Activated T-cell treated with anti-CD3 and anti-CD28 coated beads, Interleukin-2, amount 50 U/mL, for 1 hour (primary cell): ENCODE measurements at places on chromosomes 7 and 10.

DNA sequence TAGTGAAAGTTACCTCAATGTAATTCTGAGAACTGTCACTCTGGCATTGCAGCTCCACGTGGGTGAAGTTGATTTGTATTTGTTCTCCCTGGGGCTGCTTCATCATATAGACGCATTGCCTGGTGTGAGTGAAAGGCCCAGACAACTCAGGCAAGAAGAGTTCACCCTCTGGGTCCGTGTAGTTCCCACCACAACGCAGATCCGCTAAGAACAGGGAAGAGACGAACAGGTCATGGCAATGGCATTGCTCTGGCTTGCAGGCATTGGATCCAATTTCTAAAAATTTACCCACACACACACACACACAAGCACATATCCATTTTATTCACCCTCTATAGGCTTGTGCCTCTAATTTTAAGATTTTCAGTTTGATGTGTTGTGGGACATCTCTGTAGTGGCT lies 45.4 kb downstream of the CUBN start:
- no peak for DNase-seq

DNA sequence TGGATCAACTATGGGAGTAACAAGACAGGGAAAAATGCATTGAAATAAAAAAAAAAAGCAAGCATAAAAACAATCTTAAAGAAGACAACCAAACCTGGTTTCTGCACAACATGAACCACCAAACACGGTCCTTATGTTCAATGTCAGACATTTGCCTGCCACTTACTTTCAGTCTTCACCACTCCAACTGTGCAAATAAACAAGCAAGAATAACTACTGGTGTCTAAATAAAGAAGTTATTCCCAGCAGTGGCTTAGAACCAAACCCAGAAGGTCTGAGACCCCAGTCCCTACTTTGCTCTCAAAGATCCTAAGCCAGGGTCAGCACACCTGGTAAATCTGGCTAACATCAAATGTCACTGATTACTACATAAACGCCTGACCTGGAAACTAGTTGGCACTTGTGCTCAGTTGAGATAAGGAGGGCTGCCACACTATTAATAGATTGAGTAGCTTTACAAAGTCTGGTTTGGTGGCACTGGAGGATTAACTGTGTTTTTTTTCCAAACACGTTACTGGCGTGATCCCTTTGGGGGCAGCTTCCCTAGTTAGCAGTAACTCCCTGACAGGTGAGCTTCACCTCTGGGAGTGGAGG lies 62.7 kb upstream of the ABLIM1 start:
- no peak for DNase-seq

DNA sequence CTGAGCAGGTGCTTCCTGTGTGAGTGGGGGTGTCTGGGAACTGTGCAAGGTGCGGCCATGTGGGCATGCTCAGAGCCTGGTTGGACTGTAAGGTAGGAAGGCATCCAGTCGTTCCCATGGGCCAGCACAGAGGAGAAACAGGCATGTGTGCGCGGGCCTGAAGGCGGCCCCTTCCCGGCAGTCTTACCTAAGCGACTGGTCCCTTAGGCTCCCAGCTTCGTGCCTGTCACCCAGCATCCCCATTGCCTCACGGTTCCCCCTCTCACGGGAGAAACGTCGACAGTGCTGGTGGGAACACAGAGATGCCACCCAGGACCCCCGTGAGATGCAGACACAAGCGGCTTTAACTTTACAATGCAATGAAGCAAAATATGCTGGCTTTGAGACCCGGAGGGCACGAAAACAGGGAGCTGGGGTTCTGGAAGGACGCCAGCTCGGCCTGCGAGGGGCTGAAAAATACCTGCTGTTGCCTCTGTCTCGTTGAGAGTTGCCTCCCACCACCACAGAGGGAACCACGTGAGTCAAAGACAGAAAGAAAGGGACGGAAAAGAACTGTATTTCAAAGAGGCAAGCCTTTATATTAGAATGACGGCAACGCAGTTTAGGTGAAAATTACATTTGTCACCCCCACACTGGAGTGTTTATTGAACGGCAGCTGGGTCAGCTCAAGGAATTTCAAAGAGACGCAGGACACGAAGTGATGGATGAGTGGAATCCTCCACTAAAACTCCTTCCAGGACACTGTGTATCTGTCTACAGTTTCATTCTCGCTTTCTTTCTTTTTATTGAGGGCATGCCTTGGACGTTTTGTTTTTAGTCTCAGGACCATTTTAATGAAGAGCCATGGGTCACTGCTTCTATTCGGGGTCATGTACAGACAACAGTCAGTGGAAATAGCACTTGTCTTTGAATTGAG lies 128.4 kb downstream of the DNAJB6 start:
- no peak for DNase-seq

DNA sequence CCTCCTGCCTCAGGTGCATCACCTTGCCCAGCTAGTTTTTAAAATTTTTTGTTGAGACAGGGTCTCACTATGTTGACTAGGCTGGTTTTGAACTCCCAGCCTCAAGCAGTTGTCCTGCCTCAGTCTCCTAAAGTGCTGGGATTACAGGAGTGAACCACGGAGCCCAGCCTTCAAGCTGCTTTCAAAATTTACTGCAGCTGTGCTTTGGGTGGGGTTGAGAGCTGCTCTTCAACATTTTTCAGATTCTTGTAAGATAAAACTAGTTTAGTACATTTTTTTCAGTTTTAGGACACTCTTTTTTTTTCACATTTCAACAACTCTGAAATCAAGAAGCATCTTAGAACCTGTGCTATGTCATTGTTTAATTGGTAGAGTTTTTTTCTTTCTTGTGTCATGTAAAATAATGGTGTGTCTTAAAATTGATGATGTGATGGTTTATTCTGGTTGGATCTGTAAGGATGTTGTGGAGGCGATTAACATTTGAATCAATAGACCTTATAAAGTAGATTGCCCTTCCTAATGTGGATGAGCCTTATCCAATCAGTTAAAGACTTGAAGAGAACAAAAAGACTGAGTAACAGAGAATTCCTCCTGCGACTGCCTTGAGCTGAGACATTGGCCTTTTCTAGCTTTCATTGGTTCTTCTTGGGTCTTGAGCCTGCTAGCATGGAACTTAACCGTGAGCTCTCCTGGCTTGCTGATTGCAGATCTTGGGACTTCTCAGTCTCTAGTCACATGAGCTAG lies 13.5 kb downstream of the PLEKHA8 start:
- no peak for DNase-seq

DNA sequence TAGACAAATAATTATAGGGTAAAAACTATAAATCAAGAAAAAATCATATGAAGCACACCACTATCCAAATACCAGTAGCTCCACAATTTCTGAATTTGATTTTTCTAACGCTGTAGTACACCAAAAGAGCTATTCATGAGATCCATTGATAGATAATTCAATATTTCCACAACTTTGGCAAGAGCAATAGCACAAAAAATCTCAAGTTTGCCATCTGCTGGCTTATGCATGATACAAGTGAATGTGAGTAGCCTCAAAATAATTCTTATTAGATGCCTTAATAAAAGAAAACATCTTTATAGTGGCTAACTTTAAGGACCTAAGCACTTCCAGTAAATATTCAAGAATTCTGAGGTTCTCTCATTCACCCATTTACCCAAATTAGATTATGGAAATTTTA lies 2.2 kb upstream of the TMEM196 start:
- no peak for DNase-seq

GRCh38 chr10:49385939-49386922 lies 9.7 kb downstream of the DRGX start:
- DNase-seq: no peak

GRCh38 chr7:18003286-18003994 lies 24.2 kb downstream of the PRPS1L1 start:
- no peak for DNase-seq

GRCh38 chr10:16231734-16232435 lies 204.9 kb upstream of the PTER start:
- DNase-seq: no peak

GRCh38 chr10:131766096-131766495 lies 134.7 kb upstream of the PPP2R2D start:
- DNase-seq: no peak

DNA sequence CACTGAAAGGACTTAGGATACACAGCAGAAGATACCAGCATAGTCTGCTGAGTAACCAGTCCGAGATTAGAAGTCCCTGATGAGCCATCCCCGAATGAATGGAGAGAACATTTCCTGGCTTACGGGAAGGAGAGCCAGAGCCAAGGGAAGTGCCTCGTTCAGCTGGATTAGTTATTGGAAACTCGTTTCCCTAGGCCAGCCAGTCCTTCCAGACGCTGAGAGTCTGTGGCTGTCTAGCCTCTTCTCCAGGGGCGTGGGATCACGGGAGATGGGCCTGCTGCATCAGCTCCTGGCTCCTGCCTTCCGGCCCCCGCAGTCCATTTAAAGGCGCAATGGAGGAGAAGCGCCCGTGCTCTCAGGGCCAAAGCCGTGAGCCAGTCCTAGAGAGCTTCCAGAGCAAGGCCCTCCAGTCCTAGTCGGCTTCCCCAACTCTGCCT lies 712.8 kb downstream of the PARD3 start:
- no peak for DNase-seq

GRCh38 chr7:124764847-124765400 lies 668 bp downstream of the GPR37 start:
- DNase-seq: peak; percentile 22

DNA sequence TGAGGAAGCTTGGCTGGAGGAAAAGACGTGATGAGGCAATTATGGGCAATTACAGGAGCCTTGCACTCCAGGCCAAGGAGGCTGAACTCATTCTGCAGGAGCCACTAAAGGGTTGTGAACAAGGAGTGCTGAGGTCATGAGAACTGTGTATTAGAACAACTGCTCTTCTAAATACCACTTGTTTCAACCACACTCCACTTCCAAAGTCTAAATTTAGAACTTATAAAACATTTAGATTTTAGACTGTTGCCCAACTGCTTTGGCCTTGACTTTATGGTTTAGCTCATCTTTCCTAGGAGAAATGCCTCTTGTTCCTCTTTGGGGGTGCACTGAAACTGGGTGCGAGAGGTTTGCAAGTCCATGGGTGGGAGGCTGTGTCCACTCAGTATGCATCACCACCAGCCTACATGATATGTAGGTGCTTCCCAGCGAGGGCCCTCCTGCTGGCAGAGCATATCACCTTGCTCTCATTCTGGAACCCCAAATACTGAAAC lies 199.7 kb upstream of the AOAH start:
- DNase-seq: no peak

DNA sequence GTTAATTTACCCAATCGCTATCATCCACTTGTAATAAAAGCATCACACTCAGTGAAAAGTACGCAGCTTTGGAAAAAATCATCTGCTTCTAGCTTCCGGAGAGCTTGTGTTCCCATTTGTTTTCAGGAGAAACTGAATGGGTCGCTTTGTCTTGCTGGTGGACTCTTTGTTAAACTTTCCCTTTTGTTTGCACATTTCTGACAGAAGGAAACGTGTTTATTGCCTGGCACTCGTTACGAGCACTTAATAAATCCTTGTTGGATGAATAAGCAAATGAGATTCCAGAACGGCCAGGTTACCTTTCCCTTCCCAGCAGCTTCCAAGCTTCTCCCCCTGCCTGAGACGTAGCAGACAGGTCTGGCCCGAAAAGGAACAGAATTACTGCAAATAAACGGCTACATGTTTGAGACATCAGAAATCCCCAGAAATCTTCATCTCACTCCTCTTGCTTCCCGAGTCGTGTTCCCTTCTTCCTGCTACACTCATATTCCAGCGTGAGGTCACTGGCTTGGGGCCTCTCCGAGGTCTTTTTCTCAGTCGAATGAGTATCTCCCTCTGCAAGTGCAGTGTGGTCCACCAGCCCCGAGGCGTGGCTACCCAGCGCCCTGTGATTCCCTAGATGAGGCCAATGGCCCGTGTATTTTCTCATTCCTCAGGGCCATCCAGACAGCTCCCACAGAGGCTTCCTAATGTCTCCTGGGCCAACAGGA lies 167.2 kb downstream of the FRMD4A start:
- DNase-seq: no peak

DNA sequence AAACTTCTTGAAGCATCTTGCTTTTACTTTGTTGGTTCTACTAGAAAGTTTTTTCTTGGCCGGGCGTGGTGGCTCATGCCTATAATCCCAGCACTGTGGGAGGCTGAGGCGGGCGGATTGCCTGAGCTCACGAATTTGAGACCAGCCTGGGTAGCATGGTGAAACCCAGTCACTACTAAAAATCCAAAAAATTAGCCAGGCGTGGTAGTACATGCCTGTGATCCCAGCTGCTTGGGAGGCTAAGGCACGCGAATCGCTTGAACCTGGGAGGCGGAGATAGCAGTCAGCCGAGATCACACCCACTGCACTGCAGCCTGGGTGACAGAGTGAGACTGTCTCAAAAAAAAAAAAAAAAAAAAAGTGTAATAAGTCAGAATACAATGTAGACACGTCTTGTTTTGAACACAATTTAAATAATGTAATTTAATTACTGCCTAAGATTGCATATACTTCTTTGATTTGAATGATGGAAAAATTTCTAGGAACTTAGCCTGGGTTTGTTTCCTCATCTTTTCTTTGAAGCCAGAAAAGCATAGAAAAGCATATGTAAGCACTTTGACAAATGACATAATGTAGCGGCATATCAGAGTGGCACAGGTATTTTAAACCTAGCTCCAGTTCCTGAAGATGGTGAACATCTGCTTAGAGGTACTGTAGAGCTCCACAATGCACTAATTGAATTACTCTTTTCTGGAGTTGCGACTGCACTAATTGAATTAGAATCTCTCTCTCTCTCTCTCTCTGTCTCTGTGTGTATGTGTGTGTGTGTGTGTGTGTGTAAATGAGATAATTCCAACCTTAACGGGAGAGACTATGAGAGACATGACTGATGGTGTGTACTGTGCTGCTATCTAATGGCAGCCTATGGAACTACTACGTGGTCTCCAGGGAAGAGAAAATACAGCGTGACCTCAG lies 87.8 kb downstream of the BTRC start:
- no peak for DNase-seq

DNA sequence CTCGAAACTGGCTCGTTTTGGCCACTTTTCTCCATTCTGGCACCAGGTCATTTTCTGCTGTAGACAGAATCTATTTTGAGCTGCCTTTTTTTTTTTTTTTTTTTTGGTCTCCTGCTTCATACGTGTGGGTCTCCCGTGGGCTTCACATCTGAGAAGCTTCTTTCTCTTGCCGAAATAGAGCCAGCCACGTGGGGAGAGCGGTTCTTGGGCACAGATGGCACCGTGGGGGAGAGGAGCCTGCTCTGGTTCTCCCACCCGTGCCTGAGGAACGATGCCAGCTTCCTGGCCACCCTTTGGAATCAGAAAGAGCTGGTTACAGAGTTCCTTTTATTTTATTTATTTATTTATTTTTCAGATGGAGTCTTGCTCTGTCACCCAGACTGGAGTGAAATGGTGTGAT lies 48.7 kb upstream of the OCM2 start:
- DNase-seq: no peak

DNA sequence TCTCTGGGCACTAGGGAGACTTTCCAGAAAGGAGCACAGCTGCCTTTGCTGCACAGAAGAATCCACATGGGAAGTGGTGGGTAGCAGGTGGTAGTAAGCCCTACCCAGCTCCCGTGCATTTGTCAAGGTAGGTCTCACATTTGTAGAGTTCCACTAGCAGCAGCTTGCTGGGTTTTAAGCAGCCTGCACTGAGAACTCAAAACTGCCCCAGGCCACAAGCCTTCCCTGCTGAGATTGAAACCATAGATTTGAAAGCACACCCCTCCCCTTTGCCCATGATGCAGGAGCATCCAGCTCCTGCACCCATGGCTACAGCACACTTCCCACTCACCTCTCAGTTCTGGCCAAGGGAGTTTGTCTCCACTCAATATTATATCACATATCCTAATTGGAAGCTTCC lies 604.5 kb upstream of the STEAP1 start:
- DNase-seq: no peak
